Stimulated activated effector memory CD8-positive, alpha-beta T cell treated with anti-CD3 and anti-CD28 coated beads, Interleukin-12 subunit alpha, Interleukin-12 subunit beta, amount 100 ng/mL, for 72 hours (primary cell): ENCODE measurements at places on chromosomes 11 and 22.

DNA sequence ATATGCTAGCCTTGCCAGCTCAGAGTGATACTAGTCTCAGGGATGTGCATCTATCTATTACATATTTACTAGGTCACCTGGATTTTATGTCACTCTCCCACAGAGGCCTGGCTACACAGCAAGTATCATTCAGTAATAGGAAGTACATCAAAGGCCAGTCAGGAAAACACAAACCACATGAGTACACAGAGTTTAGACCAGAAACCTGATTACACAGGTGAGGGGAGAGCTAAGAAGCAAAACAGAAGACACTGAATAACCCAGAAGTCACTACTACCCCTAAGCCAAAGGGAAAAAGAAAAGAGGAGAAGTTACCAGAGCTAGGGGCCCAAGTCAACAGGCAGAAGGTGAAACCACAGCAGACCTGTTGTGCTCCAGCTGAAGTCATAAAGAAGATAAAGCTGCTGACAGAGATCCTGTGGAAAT is 13.3 kb downstream of the LPXN start:
- no peak for DNase-seq

GRCh38 chr22:38040953-38041759 is 16.0 kb upstream of the PICK1 start:
- no peak for DNase-seq

GRCh38 chr11:34603129-34604001 is 17.5 kb upstream of the EHF start:
- DNase-seq: no peak

DNA sequence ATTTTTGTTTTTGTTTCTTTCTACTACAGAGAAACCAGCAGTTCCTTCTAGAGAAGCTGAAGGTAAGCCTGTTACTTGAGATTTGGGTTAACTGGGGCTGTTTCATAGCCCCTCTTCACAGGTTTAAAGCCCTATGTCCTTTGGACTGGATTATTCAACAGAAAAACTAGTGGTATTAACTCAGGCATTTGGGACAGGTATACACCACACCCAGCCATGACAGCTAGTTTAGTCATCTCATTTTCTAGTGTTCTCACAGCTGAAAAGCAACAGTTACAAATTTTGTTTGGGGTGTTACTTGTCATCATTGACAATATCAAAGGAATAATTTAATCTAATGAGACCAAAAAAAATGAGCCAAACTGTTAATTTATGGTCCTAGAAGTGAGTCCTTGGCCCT is 14.0 kb downstream of the LAYN start:
- no peak for DNase-seq

DNA sequence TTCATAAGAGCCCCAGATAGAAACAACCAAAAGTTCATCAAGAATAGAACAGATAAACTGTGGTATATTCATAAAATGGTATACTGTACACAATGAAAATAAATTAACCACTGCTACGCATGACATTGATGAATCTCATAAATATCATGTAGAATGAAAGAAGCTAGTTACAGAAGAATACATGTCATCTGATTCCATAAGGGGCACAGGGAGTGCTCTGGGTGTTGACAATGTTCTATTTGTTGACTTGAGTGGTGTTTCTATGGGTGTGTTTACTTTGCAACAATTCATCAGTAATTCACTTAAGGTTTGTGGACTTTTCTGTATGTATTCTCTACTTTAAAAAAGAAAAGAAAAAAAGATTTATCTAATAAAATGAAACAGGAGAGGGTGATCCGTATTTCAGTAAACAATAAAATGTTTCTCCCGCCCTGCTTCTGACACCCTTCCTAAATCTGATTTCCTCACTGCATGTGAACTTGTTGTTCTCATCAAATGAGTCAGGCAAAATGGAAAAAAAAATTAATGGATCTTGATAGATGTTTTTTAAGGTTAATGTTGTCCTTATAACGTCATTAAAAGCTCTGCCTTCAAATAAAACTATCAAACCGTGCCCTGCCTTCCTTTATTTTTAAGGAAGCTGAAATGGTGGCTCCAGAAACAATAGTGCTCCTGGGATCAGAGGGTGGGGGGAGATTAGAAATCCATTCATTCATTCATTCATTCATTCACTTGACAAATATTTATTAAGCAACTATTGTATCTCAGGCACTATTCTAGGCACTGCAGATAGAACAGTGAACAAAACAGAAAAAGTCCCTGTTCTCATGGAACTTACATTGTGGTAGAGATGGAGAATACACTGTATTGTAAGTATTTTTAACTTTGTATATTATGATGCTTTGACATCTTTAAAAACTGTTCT is 77.2 kb upstream of the CD44 start:
- DNase-seq: no peak

GRCh38 chr11:101726988-101727387 is 143.2 kb upstream of the TRPC6 start:
- no peak for DNase-seq

- no peak for DNase-seq
These were observed 133.0 kb downstream of the SNX19 start for GRCh38 chr11:130783323-130783722.

- no peak for DNase-seq
These were observed 4.7 kb downstream of the OSBPL5 start for GRCh38 chr11:3160252-3161031.

GRCh38 chr22:47665151-47665550 is 902.7 kb downstream of the TBC1D22A start:
- DNase-seq: no peak

- no peak for DNase-seq
These were observed 156.9 kb upstream of the TBCEL start for GRCh38 chr11:120867024-120867423.

- no peak for DNase-seq
These were observed 39.4 kb downstream of the FDX1 start for GRCh38 chr11:110469127-110469526.

DNA sequence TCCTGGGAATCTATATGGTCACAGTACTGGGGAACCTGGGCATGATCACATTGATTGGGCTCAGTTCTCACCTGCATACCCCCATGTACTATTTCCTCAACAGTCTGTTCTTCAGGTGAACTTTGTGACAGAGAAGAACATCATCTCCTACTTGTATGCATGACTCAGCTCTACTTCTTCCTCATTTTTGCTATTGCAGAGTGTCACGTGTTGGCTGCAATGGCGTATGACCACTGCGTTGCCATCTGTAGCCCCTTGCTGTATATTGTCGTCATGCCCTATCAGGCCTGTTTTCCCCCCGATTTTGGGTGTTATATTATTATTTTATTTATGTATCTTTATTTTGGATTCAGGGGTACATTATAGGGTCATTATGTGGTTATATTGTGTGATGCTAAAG is 2.4 kb upstream of the OR8G1 start:
- no peak for DNase-seq

GRCh38 chr11:44454666-44455065 is 110.8 kb upstream of the CD82 start:
- DNase-seq: no peak

GRCh38 chr11:12853652-12854296 is 155.3 kb upstream of the RASSF10 start:
- no peak for DNase-seq

DNA sequence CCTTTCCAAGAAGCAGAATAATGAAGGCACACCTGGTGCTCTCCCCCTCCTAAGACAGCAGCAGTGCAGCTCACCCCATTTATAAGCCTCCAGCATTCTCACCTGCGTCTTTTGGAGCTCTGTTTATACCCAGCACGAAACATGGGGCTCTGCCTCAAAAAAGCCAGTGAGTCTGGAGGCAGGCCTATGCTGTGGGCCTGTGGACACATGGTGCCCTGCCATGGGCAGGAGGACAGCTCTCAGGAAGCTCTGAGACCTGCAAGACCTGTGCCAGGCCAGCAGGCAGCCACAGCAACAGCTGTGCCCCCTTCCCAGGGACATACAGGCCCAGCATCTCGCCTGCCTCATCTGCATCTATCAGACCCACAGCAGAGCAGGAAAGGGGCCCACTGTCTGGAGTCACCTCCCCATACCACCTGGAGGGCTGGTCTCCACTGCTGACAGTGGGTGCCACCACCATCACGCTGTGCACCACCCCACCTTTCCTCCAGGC is 64.2 kb downstream of the DGCR2 start:
- DNase-seq: no peak

GRCh38 chr22:50713008-50713385 is 25.0 kb upstream of the ACR start:
- DNase-seq: no peak

DNA sequence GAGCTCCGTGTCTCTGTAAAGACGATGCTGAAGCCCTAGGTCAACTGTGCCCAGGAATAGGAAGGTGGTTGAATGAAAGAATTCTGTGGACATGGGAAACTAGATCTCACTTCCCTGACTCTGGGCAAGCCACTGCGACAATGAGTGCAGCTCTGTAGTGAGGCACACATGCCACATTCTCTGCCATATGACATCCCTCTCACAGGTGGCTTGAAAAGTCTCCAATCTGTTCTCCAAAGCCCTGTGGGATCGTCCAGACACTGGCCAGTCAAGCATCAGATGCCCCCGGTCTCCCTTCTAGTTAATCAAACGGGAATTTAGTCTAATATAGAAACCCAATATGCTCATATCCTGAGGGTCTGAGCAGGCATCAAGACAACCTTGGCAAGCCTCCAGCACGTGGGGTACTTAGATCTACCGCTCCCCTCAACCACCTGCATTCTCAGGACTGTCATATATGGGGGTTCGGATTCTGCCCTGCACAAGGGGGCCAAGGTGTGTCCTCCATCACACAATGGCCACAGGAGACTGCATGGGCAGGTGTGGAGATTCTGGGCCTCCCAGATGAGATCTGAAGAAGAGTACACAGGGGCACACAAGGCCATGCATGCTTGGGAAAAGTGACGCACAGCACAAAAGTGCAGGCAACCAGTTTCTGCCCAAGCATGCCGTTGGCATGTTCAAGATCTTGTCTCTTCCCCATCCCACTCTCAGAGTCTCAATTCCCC is 11.9 kb downstream of the DKK3 start:
- no peak for DNase-seq

DNA sequence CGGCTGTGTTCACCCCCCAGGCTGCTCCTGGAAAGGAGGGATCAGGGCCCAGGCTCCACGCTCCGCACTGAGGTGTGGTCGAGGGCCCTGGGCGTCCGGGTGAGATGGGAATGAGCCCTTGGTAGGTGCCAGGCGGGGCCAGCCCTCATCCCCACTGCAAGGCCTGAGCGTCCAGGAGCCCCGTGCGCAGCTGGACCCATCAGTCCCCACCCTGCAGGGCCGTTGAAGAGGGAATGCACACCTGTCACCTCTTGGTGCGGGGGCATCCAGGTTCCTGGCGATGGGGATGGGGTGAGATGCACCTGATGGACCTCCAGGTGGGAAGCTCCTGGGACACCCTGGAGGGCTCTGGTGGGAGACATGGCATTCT is 72.2 kb downstream of the KCNQ1 start:
- no peak for DNase-seq

DNA sequence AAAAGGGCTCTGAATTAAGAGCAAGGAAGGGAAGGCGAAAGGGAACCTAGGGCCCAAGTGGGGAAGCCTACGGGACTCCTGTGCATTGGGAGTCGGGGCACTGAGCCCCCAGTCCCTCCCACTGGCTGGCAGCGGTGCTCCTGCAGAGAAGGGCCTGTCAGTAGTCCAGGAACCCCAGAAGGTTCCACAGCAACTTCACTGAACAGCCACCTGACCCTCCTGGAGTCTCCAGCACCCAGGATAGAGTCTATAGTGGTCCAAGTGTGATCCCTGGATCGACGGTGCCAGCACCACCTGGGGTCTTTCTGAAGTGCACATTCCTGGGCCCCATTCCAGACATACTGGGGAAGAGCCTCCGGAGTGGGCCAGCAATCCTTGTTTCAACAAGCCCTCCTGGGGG is 100.0 kb upstream of the B3GAT1 start:
- DNase-seq: no peak

DNA sequence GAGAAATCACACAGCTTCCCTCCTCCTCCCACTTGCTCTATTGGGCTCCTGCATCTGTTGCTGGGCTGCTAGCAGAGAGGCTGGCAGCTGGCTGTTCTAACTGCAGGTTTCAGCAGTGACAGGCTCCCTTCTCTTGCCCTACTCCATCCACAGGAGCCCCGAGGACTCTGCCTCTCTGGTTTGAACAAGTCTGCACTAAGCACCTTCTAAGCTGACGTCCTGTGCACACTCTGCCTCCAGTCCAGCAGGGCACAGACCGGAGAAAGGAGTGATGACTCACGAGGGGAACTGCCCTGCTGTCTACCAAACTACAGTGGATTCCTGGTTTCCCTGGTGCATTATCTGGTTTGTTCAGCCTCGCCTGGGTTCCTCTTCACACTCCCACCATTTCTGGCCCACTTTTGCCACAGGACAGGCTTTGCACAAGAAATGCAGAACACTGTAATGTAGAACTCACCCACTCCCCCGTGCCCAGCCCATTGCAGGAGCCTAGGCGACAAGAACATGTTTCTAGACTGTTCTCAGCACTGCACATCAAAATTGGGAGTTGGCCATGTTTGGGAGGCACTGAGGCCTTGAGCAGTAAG is 26.0 kb downstream of the IL10RA start:
- DNase-seq: no peak

- no peak for DNase-seq
These were observed 8.2 kb downstream of the ZBED4 start for GRCh38 chr22:49861642-49862495.

GRCh38 chr22:17228725-17229126 is 9.5 kb upstream of the ADA2 start:
- DNase-seq: no peak

- DNase-seq: no peak
These were observed 1074.9 kb downstream of the FAM181B start for GRCh38 chr11:81658722-81659121.
